ENCODE measurements at places on chromosomes 2 and 18. TPM values are rescaled to one million over a fixed set of nuclear protein-coding genes. Genes with fewer than 3 reads are reported as not detected.

DNA sequence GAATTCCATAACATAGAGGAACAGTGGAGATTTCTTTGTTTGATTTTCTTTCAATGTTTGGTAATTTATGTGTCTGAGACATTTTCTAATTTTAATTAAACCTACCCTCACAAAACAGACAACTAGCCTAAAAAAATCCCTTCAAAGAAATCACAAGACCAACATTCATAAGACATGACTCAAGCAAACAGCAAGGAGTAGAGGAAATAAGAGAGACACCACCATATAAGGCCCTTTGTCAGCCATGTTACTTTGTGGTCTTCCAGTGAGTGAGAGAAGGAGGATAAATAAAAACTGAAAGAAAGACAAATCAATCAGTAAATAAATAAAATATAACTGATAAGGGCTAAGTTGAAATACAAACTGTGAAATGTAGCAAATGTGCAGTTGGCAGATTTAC, 830.8 kb upstream of the SLC39A10 start:
- no peak for DNase-seq

- no peak for DNase-seq
Measured at GRCh38 chr2:160836755-160837154, 323.5 kb upstream of the TANK start.

DNA sequence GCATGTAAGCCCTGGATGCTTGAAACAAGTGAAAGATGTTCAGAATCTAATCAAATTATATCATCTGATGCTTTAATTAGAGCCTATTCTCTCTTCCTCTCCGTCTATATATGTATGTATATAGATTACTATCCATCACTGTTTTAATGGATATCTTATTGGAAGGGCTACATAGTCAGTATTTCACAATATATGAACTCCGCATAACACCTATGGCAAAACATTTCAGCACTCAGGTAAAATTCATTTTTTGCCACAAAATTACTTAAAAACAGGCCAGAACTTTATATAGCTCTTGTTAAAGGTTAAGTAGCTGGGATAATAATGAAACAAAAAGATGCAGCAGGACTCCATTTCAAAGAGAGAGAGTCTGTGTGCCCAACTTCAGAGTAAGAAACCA, 1.2 kb downstream of the PJVK start:
- DNase-seq, result no peak

- no peak for DNase-seq
Measured at GRCh38 chr2:102103992-102104871, 38.3 kb upstream of the IL1R1 start.

DNA sequence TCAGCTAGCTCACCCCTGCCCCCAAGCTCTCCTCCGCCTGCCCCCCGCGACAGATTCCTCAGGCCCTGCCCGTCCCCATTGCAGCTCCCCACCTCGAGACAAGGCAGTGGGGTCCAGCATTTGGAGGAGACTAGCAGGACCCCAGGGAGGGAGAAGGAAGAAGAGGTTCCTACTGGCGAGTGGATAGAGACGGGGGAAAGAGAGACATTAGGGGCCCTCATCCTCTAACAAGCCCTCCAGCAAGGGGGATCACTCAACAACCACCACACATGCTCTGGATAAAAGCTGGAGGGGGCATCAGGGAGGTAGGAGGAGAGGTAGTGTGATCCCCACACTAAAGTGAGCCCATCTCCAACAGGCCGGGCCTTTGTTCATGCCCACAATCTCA, 8.9 kb upstream of the TNS1 start:
- no peak for DNase-seq

GRCh38 chr2:236576953-236577352, 7.3 kb downstream of the ACKR3 start:
- no peak for DNase-seq

- DNase-seq, result no peak
Measured at GRCh38 chr2:17375262-17375661, 143.0 kb downstream of the RAD51AP2 start.

CPLX4 gene
- 0.20 TPM for total RNA-seq

DUSP11 gene
- 29.9 TPM for total RNA-seq
